ENCODE measurements at places on chromosomes 3 and 15.

GRCh38 chr15:39820050-39820602 is 37.5 kb upstream of the FSIP1 start:
- no peak for DNase-seq

- DNase-seq = no peak
Measured at GRCh38 chr3:63607716-63608115, 44.8 kb upstream of the SNTN start.

- DNase-seq = no peak
Measured at GRCh38 chr3:15346516-15346915, 14.1 kb upstream of the SH3BP5 start.

- no peak for DNase-seq
Measured at GRCh38 chr3:197468167-197468566, 87.6 kb downstream of the BDH1 start.

DNA sequence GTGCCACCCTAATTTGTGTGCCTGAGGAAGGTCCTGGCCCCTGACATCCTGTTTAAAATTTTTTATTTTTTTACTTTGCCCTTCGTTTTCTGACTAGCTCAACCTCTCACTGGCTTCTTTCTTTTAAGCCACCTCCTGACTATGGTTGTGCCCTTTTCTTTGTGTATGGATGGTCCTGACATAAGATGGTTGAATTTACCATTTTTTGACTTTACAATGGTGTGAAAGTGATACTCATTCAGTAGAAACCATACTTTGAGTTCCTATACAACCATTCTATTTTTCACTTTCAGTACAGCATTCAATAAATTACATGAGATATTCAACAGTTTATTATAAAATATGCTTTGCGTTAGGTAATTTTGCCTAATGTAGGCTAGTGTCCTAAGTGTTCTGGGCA is 74.3 kb upstream of the PTX3 start:
- no peak for DNase-seq

DNA sequence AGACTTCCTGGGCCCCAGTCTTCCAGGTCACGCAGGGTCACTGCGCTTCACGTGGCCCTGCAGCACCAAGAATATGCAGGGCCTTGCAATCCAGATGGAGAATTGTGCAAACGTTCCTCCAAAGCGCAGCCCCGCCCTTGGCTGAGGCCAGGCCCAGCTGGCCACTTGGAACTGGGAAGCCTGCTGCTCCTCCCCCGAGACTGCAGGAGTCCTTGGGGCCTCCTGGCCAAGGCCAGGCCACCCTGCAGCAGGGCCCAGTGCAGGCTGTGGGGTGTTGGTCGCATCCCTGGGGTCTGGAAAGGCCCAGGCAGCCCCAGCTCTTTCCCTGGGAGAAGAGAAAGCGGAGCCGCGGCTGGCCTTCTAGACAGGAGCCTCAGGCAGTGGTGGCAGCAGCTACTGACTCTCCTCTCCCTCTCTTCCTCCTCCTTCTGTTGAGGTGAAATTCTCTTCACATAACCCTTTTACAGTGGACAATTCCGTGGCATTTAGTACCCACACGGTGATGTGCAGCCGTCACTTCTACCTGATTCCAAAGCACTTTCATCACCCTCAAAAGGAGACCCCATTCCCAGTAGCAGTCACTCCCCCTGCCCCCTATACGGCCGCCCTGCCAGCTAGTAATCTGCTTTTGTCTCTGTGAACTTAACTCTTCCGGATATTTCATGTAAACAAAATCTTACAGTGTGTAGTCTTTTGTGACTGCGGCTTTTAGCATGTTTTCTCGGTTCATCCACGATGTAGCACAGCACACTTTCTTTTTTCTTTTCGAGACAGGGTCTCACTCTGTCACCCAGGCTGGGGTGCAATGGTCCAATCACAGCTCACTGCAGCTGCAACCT is 103.9 kb downstream of the TMEM266 start:
- no peak for DNase-seq

DNA sequence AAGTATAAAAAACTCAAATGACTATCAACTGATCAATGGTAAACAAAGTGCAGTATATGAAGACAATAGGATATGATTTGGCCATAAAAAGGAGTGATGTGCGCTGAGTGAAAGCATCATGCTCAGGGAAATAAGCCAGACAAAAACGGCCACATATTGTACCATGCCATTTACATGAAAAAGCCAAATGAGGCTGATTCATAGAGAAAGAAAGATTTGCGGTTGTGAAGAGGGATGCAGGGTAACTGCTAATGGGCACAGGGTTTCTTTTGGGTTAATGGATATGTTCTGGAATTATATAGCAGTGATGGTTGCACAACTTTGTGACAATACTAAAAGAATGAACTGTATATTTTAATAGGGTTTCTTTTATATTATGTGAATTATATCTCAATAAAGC is 877.2 kb upstream of the CFAP20DC start:
- no peak for DNase-seq

- no peak for DNase-seq
Measured at GRCh38 chr15:52912172-52912571, 122.0 kb upstream of the ONECUT1 start.

GRCh38 chr3:177262396-177262795 is 65.1 kb upstream of the TBL1XR1 start:
- DNase-seq = no peak

DNA sequence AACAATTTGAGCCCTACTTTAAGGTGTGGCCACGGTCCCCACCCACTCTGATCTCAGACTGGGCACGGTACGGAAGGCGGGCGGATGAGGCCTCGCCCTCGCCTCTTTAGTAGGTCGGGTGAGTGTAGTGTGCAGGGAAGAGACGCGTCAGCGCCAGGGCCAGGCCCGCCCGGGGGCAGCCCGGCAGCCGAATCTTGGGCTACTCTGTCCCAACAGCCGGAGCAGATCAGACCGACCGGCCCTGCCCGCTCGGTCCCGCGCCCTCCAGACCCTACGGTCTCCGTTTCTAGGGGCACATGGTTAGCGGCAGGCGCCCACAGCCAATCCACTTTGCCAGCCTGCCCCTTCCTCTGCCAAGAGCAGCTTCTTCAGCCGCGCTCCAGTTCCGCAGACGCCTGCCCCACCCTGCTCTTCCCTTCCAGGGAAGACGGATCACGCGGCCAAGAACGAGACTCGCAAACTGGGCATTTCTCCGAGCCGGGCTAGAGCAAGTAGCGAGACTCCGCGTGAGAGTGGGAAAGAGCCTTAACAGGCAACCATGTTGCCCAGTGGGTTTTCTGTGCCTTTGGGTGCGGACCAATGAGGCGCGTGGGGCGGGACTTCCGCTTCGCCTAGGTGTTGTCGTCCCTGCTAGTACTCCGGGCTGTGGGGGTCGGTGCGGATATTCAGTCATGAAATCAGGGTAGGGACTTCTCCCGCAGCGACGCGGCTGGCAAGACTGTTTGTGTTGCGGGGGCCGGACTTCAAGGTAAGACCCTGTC is at the start of gene RNF13:
Gene RNF13, plus strand, starts transcription at position 610 of the 761 bp plus-strand sequence. CDS start 32,812 bp downstream, outside the sequence.
- peak; percentile 83 for DNase-seq

DNA sequence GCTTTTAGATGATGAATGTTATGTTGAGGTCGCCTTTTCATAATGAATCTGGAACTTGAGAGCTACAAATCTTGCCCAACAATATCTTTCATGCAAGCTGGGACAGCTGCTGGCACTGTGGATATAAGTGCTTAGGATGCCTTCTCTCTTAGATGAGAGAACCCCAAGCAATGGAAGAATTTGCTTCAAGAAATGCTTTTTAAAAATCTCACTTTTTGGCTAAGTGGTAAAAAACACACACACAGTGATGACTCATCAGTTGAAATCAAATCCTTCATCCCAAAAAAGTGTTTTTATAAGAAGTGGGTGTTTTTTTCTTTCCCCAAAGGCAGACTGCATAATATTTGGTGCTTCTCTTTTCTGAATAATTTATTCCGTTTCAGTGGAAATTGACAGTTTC is 38.4 kb upstream of the GALNT15 start:
- DNase-seq = no peak

DNA sequence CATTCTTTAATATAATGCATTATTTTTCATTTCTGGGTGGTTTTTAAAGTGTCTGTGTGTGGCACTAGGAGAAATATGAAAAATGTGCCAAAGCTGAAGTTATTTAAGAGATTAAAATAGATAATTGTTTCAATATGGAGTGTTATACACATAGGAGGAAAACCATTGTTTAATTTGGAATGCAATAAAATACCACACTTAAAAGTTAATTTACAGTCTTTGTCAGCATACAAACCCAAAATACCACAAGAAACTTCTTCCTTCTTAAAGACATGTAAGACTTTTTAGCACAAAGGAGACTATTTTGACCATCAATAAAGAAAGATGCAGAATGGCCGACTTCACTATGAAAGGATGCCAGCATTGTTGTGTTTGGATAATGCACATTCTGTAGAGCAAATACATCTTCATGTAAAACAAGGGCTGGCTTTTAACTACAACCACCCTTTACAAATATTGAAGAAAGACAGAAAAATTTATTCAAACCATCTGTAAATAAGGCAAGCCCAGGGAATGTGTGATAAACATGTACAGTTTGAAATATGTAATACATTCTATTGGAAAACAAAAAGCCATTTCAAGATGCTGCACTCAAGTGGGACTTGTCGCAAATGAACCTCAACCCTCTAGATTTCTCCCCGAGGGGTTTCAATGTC is 1146.6 kb downstream of the ROBO1 start:
- DNase-seq = no peak

DNA sequence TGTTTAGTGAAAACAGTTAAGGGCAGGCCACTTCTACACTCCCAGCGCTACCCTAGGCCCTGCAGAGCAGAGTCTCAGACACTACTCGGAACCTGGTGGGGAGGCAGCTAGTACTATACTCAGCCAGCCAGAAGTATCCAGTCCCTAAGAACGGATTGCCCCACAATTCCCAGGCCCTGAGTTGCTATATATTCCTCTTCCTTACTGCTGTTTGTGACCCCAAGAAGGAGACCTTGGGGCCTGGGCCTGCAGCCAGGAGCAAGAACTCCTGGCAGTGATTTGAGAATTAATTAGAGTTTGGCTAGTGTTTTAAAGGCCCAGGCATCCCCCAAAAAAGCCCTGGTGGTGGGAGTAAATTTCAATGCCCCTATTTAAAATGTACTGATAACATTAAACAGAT is 87.7 kb downstream of the RBPMS2 start:
- DNase-seq = no peak

- no peak for DNase-seq
Measured at GRCh38 chr3:125146626-125147490, 65.7 kb downstream of the SLC12A8 start.

Data from DMS153 (cell line).